ENCODE measurements at places on chromosomes 13 and 19.

DNA sequence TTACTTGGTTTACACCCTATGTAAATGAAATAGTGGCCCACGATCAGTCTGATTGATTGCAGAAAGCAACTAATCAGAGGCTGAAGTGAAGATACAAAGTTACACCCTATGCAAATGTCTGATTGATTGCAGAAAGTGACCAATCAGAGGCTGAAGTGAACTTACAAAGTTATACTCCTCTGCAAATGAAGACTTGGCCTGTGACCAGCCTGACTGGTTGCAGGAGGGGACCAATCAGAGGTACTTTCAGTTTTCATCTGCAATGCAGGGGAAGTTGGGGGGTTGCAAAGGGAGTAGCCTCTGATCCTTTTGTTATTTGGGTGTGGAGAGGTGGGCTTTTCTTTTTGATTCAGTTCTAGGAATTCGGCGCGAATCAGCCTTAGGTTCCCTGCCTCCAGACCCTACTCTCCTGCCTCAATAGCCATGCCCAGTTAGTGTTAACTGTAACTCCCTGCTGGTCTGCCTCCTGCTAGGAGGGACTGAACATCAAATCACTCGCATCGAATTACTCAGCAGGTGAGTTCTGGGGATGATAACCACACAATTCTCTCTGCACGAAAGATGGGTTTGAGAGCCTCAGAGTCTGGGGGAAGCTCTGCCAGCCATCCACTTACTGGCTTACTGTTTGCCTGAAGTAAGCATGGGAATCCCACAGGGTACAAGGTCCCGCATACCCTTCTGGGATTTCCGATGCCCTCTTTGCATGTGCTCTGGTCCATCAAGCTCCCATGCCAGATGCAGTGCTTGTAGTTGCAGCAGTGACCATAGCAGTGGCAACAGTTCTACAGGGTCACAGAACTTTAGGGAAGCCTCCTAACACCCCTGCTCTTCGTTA is 7.5 kb downstream of the ARL11 start:
- no peak for DNase-seq

DNA sequence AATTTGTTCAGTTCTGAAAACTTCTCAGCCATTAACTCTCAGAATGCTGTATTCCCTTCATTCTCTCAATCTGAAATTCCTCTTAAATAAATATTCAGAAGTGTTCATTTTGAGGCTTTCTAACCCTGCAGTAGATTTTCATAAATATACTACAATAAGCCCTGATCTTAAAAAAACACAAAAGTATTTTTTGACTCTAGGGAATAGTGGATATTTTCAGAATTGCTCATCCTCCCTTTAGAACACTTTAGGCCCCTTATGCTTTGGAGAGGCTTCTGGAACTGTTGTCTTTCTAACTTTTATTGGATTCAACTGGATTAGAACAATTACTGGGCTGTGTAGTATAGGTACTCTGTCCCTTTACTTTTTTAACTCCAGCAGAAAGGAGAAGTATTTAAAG is 1662.6 kb upstream of the MIR17HG start:
- DNase-seq = no peak

DNA sequence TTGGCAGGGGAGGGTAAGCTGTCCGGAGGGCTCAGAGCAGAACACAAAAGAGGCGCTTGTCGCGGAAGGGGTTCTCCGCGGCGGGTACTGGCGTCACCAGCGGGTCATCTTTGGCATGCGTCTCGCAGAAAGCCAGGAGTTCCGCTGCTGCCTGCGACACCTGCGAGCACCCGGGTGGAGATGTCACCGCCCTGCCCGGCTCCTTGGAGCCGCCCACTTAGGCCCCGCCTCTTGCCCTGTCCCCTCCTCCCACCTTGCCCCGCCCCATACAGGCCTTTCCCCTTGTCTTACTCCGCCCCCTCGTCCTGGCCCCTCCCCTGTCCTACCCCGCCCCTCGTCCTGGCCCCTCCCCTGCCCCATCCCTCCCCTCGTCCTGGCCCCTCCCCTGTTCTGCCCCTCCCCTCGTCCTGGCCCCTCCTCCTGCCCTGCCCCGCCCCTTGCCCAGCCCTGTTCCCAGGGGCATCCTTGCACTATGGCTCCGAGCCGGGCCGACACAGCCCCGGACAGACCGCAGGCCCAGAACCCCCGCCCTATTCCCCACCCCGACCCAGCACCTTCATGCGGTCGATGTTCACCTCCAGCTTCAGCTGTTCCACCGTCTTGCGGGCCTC is 1.9 kb downstream of the GNG8 start:
- peak; percentile 90 for DNase-seq

- DNase-seq = peak; percentile 54
These were observed 1.3 kb upstream of the FFAR1 start for GRCh38 chr19:35346193-35347052.

DNA sequence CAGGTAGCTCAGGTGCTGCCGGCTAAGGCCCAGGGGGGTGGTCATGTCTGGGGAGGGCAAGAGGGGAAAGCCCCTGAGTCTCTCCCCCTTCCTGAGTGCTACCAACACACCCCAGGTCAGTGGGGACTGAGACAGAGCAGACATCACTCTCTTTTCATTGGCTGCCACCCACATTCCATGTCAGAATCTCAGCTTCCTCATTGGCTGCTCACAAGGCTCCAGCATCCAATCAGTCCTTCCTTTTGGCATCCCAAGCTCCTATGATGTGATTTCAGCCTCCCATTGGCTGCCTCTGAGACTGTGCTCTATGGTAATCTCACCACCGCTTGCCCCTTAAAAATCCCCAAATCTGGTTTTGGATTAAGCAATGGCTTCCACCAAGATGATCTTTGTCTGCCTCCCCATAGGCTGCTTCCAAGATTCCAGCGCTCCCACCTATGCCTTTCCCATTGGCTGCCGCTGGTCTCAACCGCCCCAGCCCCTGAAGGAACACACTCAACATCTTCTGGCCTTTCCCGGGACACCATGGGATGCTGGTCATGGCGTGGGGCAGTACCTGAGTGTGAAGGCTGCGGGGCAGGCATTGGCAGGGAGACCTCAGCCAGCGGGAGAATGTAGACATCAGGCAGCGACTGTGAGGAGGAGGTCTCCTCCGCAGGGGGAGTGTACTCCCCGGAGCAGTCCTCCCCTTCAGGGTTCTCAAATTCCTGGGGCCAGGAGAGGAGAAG is 2.0 kb downstream of the LMTK3 start:
- no peak for DNase-seq

DNA sequence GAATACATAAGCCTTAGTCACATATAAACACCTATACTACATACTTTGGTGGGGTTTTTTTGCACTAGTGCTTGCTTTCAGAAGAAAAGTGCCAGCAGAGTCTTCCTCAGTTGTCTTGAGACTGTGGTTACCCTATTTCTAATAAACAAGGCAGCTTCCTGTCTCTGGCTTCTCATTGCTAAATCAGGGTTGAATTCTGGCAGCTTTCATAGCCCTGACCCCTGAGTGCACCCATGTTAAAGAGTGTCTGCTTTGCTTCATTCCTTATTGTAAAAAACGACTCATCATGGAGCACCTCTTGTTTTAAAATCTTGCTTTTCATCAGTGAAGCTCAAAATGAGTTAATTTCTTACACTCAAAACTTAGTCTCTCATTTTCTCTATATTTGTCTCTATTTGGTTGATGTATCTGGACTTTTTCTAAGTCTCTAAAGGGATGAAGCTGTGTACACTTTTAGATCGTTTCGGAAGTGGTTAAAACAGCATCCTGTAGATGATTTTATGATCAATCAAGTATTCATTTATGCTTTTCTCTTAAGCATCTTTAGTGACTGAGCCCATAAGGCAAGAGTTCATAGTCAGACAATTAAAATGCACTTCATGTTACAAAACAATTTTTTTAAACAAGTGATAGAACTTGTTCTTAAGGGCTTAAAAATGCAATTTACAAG is 72.1 kb downstream of the KLF12 start:
- no peak for DNase-seq

DNA sequence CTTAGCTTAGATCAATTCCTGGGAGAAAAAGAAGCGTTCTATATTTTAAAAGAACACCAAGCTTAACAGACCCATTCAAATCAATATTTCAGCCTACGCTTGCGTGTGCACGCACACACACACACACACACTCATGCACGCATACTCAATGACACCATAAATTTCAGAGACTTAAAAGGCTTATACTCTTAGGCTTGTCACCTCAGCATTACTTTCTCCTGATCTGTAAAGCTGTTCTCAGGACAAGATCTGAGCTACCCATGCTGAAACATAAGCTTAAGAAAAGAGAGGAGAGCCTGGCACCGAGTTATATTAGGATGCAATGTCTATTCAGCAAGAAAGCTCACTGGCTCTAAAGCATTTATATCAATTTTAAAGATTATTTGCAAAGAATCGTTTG is 368.5 kb downstream of the FGF14 start:
- DNase-seq = no peak

DNA sequence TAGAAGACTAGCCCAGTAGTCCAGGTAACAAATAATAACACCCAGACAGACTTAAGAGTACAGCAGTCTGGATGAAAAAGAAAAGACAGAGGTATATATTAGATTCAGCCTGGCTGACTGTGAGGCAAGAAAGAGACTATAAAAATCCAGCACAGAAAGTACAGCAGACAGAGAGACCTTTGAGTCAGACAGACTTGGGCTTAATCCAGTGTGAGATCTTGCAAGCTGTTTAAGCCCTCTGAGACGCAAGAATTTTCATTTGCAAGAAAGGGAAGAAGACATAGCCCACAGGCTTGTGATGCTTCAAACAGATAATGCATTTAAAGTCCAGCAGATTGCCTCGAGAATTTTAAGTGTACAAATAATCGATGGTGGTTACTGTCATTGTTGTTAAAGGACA is 471.4 kb downstream of the LIG4 start:
- DNase-seq = no peak

GRCh38 chr13:108325863-108326262 is 56.3 kb downstream of the TNFSF13B start:
- no peak for DNase-seq

GRCh38 chr13:88051746-88052482 is 380.7 kb downstream of the SLITRK5 start:
- DNase-seq = no peak
